Stimulated activated CD8-positive, alpha-beta memory T cell treated with anti-CD3 and anti-CD28 coated beads, Interleukin-7, amount 100 ng/mL, for 1 hour (primary cell): ENCODE measurements at places on chromosomes 3 and 15.

- no peak for DNase-seq
Observed at GRCh38 chr3:157073810-157074209, 86.1 kb downstream of the CCNL1 start.

GRCh38 chr15:70526974-70527325, 236.4 kb downstream of the UACA start:
- no peak for DNase-seq

GRCh38 chr15:72173401-72173800, 24.2 kb downstream of the GRAMD2A start:
- DNase-seq = no peak

- DNase-seq = no peak
Observed at GRCh38 chr3:128033102-128033501, 19.1 kb upstream of the SEC61A1 start.

DNA sequence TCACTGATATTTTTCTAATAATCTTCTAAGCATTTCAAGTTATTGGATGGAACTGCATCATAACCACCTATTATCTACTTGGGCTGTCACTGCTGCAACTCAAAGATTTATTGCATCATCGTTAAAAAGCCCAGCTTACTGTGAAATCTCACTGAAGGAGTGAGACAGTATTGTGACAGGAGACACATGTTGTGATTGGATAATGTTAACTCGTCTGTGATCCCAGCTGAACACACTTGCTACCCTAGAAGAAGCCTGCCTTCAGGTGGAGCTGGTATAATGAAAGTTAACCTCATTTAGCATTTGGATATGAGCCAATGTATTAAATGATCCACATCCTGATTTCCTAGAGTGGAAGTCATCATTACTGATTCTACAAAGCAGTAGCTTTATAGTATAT, 138.1 kb downstream of the MAP2K5 start:
- no peak for DNase-seq

- no peak for DNase-seq
Observed at GRCh38 chr15:74443100-74443909, 9.5 kb upstream of the SEMA7A start.

GRCh38 chr3:179837374-179837773, 184.5 kb downstream of the USP13 start:
- DNase-seq = no peak

- DNase-seq = no peak
Observed at GRCh38 chr15:69573815-69574475, 121.3 kb downstream of the RPLP1 start.

DNA sequence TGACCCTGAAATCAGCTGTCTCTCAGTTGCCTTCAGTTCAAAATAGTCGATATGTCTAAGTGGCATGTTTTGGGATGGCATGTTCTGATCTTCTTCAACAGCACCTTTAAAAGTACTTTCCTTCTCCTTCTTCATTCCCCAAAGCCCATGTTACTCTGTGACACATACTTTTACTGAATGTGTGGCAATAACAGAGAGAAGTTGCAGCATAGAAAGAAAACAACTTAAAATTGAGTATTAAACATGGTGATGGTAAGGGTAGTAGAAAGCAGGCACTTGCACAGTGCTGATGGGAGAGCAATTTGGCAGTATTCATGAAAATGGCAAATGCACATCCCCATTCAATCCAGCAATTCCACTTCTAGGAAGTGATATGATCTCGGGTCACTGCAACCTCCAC, 12.3 kb upstream of the ULK4 start:
- DNase-seq = no peak

DNA sequence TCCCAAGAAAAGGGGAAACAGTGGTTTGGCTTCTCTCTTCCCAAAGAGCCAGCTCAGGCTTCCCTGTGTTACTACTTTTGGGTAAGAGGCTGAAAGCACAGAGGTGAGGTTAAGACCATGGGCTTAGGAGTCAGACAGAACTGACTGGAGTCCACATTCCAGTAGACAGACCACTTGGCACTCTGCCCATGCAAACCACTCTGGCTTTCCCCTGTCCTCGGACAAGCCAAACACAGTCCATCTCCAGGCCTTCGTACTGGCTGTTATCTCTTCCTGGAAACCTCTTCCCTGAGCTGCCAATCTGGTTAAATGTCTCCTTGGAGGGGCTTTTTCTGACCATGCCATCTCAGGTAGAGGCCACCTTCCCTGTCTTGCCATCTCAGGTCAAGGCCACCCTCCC, 53.1 kb upstream of the FAM3D start:
- no peak for DNase-seq

DNA sequence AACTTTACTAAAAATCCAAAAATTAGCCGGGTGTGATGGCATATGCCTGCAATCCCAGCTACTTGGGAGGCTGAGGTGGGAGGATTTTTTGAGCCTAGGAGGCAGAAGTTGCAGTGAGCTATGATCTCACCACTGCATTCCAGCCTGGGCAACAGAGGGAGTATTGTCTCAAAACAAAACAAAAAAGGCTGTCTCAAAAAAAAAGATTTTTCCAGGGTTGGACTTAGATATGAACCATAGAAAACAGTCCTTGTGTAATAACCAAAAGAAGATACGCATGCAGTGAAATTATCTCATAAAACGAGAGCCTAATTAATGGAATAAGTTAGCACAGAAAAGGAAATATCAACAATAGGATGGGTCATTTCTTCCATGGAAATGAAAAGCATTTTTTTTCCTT, 320.4 kb upstream of the RASGRP1 start:
- DNase-seq = no peak

GRCh38 chr15:63250312-63250965, 27.0 kb upstream of the APH1B start:
- no peak for DNase-seq

DNA sequence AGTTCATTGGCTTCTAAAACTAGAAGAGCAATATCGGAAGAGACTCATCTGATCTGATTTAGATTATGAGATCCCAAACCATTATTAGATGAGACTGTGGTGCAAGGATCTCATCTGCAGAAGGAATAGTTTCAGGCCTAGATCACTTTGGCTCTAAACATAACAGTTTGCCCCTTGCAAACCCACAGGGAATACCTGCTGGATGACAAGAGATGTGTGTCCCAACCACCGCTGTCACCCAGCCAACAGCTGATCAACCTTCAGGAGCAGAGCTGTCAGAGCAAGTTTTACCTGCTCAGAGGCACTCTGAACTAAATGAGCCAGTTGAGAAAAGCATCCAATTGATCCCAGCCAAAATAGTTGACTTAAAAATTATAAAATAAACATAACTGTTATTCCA, 64.0 kb upstream of the ST3GAL6 start:
- DNase-seq = no peak

DNA sequence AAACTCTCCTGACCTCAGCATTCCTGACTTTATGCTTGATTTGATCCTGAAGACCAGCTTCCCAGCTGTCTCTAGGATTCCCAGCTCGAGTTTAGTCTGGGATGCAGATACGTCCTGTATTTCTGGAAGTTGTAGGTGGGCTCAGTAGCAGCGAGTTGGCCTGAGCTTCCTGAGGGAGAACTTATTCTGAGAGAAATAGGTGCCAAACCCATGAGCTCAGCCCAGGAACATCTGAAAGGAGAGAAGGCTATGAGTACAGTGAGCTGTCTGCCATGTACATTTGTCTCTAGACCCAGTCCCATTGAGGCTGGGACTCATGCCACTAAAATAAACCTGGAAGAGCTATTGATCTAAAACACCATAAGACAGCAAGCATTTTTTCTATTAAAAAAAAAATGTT, 36.6 kb upstream of the SLC9A9 start:
- DNase-seq = no peak

- DNase-seq = peak; percentile 59
Observed at GRCh38 chr15:75349851-75350588, 3.2 kb downstream of the NEIL1 start.

- no peak for DNase-seq
Observed at GRCh38 chr15:59946084-59946483, 58.0 kb upstream of the FOXB1 start.
